CD4-positive, alpha-beta T cell treated with Interleukin-4 for 1 hour (primary cell): ENCODE measurements at places on chromosomes 5 and 9.
A peak's percentile ranks its signal among the peaks of the same experiment; 100 is the strongest.

- no peak for DNase-seq
Observed at GRCh38 chr5:438481-438981, 4.4 kb upstream of the EXOC3 start.

GRCh38 chr9:107337676-107338590, 54.9 kb downstream of the RAD23B start:
- no peak for DNase-seq

DNA sequence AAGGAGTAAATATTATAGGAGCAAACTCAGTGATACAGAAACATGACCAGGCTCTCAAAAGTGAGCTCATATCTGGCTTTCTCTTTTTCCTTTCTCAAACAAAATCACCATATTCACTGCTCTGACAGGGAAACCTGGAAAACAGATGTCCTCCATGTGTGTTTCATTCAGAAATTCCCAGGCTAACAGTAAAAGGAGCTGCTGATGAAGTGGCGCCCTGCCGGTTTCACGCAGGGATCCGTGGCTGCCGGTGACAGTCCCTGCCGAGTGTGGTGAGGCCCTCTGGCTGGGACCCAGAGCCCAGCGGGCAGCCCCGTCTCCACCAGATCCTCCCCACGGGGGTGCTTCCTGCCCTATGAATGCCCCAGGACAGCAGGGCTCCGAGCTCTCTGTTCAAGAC, 208.1 kb downstream of the GNA14 start:
- DNase-seq = no peak

DNA sequence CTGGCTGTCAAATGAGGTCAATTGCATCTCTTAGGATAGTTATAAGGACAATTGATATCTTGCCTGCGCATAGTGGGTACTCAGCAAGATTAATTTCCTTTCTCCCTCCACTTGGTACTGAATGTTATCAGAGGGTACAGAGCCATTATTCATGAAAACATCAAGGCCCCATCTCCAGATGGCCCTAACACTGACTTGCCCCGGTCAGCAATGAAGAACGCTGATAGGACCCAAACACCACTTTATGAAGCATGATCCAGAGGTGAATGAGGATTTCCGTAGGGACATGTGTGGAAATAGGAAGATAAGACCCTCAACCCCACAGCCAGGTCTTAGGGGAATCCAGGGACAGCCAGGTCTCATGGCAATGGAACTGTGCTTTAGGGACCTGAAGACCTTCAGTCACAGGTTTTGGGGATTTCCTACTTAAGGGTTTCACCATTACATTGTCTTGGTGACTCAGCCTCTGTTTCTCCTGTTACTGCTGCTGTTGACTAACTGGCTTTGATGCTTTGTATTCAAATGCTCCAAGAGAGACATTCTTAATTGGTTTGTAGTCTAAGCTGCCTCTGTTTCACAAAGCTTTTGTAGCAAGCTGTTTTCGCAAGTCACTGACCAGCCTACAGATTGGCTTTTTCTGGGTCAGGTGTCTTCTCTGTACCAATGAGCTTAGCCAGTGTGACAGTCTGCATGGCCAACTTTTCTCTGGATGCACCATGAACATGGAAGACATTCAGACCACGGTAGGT, 35.3 kb upstream of the IQGAP2 start:
- no peak for DNase-seq

- no peak for DNase-seq
Observed at GRCh38 chr9:135714242-135715055, 12.5 kb downstream of the KCNT1 start.

DNA sequence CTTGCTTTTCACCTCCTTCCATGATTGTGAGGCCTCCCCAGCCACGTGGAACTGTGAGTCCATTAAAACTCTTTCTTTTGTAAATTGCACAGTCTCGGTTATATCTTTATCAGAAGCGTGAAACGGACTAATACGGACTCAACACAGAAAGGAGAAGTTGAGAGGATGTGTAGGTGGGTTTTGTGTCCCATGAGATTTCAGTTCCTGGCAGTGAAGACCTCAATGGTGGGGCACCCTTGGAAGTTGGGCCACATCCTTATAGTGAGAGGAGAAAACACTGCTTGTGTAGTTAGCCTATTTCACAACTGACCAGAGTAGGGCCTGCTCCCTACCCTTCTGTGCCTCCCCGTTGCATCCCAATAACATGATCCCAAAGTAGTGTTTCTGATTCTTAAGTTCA, 98.9 kb upstream of the TNC start:
- DNase-seq = no peak

DNA sequence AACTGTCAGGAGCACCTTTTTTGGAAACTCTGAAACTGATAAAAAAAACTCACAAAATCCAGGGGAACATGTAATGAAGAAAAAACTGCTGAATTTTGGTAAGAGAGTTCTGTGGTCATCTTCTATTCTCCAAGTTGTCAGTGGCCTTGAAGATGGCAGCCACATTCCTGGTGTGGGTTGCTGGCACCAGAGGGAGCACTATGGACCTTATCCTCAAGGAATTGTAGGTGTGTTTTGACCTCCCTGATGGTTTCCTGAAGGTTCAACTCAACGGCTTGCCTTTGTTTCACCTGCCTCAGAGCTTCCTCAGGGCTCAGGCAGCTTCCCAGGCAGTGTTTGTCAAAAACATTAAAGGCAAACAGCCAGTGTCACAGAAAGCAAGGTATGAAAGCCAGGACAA, 2.2 kb upstream of the SLC38A9 start:
- no peak for DNase-seq

DNA sequence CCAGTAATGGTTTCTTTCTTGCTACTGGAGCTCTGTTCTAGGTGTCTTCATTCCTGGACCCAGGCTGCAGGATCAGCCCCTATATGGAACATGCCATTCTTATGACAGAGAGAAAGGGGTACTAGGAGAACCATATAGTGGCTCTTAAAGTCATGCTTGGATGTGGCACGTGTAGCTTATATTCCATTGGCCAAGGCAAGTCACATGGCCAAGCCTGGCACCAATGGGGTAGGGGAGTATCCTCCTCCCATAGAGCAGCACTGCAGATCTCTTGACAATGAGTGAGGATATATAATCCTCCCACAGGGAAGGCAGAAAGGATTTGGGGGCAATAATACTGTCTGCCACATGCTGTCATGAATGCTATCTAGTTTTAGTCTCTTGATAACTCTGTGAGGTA, 193.3 kb downstream of the PALM2AKAP2 start:
- no peak for DNase-seq

DNA sequence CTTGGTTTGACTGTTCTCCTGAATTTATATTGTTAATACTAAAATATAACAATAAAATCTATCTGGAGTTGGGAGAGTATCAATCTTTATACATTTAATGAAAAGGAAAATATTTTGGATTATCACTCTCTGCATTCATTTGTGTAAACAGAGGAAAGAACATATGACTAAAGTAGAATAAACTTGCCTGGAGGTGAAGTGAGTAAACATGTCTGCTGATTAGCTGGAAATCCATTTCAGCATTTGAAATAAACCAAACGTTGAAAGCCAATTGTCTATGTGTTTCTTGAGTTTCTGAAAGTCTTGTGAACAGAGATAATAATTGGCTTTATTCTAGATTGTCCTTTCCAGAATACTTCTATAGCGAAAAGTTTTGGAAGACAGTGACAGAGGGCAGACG, 776.2 kb downstream of the SEMA5A start:
- no peak for DNase-seq

DNA sequence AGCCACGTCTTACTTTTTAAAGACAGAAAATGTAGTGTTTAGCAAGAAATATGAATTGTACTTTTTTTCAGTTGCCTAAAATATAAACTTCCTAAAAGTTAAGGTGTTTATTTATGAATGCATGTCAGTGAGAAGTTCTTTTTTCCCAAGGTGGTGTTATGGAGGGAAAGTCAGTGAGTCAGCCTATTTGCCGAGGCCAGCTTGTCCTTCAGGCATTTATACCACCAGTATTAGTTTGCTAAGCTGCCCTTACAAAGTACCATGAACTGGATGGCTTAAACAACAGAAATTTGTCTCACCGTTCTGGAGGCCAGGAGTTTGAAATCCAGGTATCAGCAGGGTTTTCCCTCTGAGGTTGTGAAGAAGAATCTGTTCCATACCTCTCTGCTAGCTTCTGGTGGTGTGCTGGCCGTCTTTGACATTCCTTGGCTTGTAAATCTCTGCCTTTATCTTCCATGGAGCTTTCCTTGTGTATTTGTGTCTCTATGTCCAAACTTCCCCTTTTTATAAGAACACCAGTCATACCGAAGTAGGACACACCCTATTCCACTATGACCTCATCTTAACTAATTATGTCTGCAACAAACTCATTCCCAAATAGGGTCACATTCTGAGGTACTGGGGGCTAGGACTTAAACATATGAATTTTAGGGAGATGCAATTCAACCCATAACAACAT, 38.4 kb downstream of the PRKACG start:
- no peak for DNase-seq

DNA sequence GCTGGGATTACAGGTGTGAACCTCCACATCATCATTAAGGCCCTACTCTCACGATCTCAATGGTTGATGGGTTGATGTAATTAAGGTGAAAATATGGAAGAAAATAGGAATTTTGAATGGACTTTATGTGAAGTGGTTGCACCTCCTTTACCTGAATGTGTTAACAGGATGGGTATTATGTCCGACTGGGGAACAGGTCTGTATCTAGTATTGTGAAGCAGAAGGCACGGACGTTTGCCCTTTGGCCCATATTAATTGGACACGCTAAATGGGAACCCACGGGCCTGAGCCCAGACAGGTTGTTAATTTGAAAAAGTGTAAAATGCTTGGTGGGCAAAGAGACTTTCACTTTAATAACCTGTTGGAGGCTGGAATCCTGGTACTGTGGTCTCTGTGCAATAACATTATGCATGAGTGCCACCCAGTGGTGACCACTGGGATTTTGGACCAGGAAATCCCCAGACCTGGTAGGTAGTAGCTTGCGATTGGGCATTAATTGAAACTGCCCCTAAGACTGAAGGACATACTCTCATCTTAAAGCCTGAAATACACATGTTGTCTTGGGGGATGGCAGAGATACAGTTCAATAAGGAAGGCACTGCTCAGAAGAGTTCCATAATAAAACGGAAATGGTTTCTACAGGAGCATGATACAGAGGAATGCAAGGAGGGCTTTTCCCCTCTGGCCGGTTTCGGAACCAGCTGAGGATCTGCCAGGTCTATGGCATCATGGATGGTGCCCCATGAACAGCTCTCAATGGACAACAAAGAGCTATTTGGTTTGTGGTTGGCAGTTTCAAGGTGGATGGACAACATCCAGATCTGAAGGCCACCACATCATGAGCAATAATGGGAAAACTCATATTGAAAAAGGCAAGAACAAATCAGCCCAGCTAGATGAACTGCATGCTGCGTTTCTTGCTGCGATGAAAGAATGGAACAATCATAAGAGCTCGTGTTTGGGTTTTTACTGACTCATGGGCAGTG, 26.2 kb upstream of the BICD2 start:
- peak; percentile 83 for DNase-seq
